ENCODE measurements at places on chromosomes 5 and 9.
A peak's percentile ranks its signal among the peaks of the same experiment; 100 is the strongest.

DNA sequence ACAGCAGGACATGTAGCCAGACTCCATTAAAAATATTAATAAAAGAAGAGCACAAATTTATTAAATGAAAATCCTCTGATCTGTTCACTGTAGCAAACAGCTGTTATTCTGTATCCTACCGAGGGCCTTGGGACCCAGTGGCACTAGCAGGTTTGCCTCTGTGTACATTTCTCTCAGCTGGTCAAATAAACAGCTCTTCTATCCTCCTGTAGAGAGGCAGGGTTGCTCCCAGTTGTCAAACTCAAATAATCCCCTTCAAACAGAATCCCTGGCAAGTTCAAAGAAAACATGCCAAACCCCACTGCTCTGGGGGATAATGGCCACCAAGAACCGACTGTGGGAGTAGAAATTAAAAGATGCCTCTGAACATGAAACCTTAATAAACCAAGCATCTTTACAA lies 1262.0 kb upstream of the DMAC1 start:
- no peak for DNase-seq

DNA sequence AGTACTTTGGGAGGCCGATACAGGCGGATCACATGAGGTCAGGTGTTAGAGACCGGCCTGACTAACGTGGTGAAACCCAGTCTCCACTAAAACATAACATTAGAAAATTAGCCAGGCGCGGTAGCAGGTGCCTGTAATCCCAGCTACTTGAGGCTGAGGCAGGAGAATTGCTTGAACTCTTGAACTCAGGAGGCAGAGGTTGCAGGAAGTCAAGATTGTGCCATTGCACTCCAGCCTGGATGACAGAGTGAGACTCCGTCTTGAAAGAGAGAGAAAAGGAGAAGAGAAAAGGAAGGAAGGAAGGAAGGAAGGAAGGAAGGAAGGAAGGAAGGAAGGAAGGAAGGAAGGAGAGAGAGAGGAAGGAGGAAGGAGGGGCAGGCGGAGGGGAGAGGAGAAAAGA lies 45.1 kb downstream of the MYO10 start:
- DNase-seq = no peak

- DNase-seq = no peak
Measured at GRCh38 chr9:77949751-77950436, 81.7 kb downstream of the GNAQ start.

DNA sequence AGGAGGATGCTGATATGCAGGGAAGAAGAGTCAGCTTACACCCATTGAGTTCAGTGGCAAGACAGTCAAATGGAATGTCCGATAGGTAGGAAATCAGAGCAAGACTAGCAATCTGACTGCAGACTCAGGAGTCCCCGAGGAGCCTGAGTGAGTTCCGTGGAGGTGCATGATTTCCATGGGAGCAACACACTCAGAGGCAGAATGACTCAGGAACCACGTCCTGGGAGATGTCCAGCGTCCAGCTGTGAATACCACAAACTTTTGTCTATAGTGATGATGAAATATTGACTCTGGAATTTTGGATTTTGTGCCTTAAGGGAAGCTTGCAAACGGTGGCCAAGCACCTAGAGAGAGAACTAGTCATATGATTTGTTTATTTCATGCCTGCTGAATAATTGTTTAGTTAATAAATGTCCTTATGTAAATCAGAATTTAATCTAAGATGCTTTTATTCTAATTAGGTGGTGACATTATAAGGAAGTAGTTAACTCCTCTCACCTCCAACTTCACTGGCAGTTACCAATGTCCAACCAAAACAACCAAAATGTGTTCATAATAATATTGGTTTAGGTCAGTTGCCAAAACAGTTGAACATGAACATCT lies 100.4 kb downstream of the PDE4D start:
- no peak for DNase-seq

GRCh38 chr5:1707467-1707866 lies 92.2 kb downstream of the MRPL36 start:
- DNase-seq = no peak

DNA sequence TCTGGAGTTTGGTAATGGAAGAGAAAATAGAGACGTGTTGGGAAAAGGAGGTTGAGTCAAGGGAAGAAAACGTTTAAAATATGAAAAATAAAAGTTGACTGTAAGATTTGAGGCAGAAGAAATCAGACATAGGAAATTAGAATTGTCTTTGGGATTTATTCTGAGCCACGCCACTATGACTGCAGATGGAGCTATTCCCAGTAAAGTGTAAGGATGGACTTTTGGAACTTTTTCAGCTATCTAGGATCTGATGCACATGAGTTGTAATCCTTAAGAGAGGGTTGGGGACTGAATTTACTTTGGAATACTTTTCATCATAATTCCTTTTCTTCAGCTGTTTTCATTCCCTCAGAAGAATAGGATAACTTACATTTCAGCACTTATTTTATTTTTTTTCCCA lies 336.7 kb downstream of the FAM170A start:
- no peak for DNase-seq

DNA sequence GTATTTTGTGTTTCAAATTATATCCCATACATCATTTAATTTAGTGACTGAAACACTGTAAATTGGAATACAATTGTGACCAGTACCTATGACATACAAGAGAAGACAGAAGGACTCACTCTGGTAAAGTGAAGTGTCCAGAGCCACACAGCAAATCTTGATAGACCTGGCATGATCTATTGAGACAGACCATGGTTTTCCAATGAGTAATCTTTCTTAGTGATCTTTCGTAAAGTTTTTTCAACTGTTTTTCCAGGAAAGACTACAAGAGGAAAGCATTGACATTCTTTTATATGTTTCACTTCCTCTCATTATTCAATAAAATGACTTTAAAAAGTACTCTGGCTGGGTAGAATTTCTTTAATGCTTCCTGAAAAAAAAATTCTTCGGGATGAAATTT lies 43.3 kb upstream of the ALDH1A1 start:
- no peak for DNase-seq

DNA sequence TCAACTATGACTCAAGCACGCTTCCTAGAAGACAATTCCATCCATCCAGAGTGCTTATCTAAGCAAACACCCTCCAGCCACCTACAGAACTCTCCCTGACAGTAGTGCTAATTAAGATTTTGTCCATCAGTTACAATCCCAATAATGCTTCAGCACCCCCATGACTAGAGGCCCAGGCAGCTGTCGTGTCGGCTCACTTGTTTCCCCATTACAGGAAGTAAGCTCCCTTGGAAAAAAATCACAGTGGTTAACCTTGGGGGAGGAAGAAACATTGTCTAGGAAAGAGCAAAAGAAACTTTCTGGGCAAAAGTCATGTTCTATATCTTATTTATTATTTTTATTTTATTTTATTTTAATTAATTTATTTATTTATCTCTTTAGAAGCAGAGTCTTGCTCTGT lies 108.8 kb upstream of the LPAR1 start:
- no peak for DNase-seq

DNA sequence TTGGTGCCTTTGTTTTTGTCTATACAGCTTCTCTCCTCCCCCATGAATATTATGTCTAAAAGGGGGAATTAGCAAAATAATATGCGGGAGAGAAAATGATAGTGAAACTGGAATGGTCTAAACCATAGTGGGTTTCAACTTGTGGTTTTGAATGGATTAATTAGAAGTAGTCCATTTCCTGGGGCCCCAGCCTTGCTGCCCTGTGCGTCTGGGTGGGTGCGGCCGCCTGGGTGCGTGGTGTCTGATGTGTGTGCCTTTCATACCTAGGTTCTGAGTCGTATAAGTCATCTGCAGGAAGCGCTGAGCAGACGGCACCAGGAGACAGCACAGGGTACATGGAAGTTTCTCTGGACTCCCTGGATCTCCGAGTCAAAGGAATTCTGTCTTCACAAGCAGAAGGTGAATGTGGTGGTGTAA lies 120.0 kb upstream of the CACNA1B start:
- DNase-seq = no peak

GRCh38 chr5:40397091-40397490 lies 282.6 kb upstream of the PTGER4 start:
- DNase-seq = no peak

- peak; percentile 6 for DNase-seq
Measured at GRCh38 chr5:112109331-112110007, 309.6 kb downstream of the EPB41L4A start.

DNA sequence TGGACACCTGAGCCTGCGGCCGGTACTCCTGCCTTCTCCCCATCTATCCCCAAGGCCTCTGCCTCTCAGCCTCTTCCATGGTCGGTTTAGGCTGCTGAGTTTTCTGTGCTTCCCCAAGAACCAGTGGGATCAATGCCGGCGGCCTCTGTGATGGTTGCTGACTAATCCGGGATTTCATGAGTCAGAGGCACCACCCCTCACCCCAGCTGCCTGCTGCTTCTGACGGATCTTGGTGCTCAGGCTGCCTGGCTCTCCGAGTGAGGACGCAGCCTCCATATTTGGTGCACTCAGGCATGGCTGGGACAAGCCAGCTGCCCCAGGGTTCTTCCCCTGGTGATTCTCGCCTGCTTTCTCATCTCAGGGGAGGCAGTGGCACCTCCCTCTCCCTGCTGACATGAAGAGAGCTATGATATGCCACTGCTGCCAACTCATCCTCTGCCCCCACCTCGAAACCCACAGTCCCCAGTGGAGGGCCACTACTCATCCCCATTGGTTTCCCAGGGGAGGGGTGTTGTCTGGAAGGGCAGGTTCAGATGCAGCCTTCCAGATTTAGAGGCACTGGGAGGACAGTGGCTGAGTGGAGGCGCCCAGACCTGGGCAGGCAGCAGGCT lies 3.3 kb upstream of the MAN1B1 start:
- no peak for DNase-seq

GRCh38 chr5:173563246-173563645 lies 53.2 kb downstream of the BOD1 start:
- no peak for DNase-seq

Data from HL-60 (cell line).